ENCODE measurements at places on chromosomes 7 and 10.

GRCh38 chr10:110269374-110270318, 35.1 kb downstream of the SMNDC1 start:
- no peak for DNase-seq

- no peak for DNase-seq
Measured at GRCh38 chr10:86265236-86265894, 101.2 kb downstream of the GRID1 start.

- no peak for DNase-seq
Measured at GRCh38 chr10:50929670-50930069, 44.2 kb upstream of the A1CF start.

GRCh38 chr7:46850563-46851330, 731.2 kb downstream of the TNS3 start:
- no peak for DNase-seq

GRCh38 chr7:26216049-26216448, 14.5 kb downstream of the CBX3 start:
- no peak for DNase-seq

DNA sequence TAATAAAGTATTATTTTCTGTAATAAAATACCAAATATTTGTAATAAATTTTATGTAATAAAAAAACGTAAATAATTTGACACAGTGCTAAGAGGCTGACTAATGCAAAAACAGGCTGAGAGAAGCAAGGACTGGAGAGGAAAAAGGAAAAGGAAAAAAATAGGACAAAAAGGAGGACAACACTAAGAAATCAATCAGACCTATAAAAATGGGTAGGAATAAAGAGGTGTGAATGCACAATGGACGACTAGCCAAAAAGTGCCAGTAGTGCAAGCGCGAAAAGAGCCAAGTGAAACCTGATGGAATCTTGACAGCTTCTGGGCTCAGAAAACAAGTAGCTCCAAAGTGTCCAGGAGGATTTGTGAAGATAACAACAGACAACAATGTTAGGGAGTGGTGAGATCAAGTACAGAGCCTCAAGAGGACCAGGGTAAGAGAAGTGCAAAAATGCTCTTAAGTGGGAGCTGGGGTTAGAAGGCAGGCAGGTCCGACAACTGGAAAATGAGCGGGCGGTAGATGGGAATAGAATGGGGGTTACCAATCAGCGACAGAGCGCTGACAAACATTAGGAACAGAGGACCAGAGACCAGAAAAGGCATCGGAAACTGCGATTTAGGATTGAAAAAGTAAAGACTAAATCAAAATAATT, 1.2 kb downstream of the BRAF start:
- DNase-seq: no peak

DNA sequence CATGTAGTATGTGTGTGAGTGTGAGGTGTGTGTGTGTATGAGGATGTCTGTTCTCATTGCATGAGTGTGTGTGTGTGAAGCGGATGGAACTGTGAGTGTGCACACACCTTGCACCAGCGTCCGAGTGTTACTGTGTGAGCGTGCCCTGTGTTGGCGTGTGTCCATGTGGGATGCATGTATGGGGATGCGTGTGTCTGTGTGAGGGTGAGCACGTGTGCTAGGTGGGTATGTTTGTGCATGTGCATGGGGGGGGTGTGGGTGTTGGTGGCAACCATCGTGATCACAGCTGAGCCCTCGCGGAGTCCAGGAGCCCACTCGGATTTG, 6.4 kb downstream of the KNDC1 start:
- no peak for DNase-seq

DNA sequence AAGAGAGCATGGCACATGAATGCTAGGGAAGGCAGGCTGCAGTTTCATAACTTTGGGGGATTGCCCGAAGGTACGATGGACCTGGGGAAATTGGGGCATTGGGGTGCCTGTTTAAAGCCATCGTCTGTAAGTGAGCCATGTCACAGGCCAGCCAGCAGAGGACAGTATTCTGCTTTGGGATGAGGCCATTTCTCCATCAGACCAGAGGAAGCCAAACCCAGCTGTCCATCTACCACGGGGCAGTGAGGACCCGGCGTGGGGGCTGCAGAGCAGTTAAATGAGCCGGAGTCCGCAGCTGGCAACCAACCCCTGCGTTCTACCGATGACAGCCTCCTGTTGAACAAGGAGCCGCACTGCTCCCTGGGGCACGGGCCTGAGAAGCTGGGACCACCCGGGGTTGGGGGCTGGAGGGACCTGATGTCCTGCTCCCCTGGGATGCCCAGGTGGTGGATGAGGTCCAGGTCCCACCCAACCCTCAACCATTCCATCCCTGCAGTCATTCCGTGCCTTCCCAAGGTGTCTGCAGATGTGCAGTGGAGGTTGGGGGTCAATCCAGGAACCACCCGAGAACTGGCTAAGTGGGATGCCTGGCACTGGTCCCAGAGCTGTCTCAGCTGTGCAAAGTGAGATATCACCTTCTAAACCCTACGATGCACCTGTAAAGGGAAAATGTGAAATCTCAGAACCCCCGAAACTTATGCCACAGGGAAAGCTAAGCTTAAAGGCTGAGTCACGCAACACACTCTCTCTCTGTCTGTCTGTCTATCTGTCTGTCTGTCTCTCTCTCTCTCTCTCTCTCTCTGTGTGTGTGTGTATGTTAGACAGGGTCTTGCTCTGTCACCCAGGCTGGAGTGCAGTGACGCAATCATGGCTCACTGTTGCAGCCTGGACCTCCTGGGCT, 12.1 kb upstream of the RHBDD2 start:
- peak; percentile 24 for DNase-seq

GRCh38 chr10:101214446-101215396, 14.5 kb downstream of the LBX1 start:
- DNase-seq: peak; percentile 49

DNA sequence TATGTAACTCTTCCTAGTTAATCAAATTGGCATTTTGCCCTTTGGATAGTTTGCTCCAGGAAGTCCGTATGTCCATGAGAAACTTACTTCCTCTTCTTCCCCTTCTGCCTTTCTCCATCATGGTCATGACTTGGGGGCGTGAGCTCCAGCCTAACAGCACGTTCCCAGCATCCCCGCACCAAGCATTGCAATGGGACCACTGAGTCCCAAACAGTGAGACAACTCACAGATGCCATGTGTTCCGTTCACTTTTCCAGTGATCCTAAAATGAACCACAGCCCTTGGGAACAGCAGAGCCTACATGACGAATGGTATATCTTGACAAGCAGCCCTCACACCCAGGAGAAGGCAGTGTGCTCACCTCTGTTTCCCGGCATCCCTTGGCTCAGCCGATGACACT, 10.7 kb downstream of the BTBD16 start:
- DNase-seq: no peak
